Neuronal stem cell (in vitro differentiated cells): ENCODE measurements at places on chromosomes 3 and 15.

DNA sequence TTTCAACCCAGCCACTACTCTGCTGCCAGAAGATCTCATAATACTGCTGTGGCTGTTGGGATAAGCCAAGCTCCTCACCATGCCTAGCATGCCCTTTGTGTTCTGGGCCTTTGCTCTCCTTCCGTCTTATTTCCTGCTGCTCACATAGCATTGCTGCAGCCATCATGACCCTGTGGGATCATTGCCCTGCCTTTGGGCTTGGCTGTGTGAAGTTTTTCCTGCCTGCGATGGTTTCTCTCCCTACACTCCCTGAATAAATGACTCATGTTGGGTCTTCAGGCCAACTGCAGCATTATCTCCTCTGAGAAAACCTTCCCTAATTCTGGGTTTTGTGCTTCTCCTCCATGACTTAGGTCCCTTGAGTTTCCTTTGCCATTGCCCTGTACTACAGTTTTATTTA lies 20.8 kb upstream of the TRA2B start:
- DNase-seq: no peak
- no peak overlapping the region for H3K4me3 ChIP-seq
- peaks cover 4% of the 10 kb centered on the region for H3K4me1 ChIP-seq
- no peaks in the 10 kb centered on the region for H3K36me3 ChIP-seq
- H3K27me3 ChIP-seq: no peaks in the 10 kb centered on the region
- H3K27ac ChIP-seq: no peak overlapping the region

GRCh38 chr3:155989536-155989935 lies 119.1 kb downstream of the GMPS start:
- no peaks in the 10 kb centered on the region for H3K36me3 ChIP-seq
- H3K27ac ChIP-seq: no peak overlapping the region
- H3K27me3 ChIP-seq: no peaks in the 10 kb centered on the region
- no peak overlapping the region for H3K4me3 ChIP-seq
- peaks cover 5% of the 10 kb centered on the region for H3K4me1 ChIP-seq

GRCh38 chr15:80419546-80419945 lies 15.4 kb downstream of the ARNT2 start:
- H3K4me3 ChIP-seq: no peak overlapping the region
- DNase-seq: no peak
- H3K4me1 ChIP-seq: peaks cover 9% of the 10 kb centered on the region
- no peak overlapping the region for H3K27ac ChIP-seq
- H3K36me3 ChIP-seq: peaks cover 3% of the 10 kb centered on the region

DNA sequence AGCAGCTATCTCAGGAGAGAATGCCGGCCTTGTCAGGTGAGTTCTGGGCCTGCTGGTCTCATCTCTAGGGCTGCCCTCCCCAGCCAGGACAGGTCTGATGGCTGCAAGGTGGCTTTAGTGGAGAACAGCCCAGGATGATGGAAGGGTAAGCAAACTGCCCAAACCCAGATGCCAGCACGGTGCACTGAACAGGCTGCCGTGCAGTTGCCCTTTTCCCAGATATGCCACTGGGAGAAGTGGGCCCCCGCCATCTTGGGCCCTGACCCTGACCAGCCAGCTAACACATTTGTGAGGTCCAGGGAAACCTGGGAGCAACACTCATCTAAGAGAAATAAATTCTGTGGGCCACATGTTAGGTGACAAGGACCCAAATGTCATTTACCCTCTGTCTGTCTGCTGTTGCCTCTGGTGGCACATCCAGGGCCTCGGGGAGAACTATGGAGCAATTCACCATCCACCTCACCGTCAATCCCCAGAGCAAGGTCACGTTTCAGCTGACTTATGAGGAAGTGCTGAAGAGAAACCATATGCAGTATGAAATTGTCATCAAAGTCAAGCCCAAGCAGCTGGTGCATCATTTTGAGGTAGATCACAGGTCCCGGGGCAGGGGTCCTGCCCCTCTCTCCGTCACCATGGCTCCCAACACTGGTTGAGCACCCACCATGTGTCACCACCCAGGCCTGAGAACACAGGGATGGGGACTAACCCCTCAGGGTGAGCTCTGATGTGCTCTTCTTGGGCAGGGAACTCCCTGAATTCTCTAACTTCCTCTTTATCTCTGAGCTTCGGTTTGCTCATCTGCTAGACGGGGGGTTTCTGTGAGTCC lies 1.8 kb downstream of the ITIH1 start:
- DNase-seq: no peak
- H3K36me3 ChIP-seq: no peaks in the 10 kb centered on the region
- H3K4me3 ChIP-seq: no peak overlapping the region
- no peaks in the 10 kb centered on the region for H3K27me3 ChIP-seq
- no peak overlapping the region for H3K27ac ChIP-seq

DNA sequence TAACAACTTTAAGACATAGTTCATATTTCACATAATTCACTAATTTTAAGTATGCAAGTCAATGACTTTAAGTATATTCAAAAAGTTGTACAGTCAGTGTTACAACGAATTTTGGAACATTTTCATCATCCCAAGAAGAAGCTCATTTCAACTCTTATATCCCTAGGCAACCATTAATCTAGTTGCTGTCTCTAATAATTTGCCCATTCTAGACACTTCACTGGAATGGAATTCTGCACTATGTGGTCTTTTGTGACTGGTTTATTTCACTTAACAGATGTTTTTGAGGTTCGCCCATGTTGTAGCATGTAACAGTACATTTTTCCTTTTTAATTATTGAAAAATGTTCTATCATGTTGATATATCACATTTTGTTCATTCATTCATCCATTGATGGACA lies 104.2 kb upstream of the SPRED1 start:
- no peaks in the 10 kb centered on the region for H3K36me3 ChIP-seq
- no peak overlapping the region for H3K27ac ChIP-seq
- DNase-seq: no peak
- peaks cover 11% of the 10 kb centered on the region for H3K4me1 ChIP-seq
- H3K27me3 ChIP-seq: no peaks in the 10 kb centered on the region

GRCh38 chr15:90414408-90415028 lies 26.5 kb downstream of the IQGAP1 start:
- H3K4me3 ChIP-seq: no peak overlapping the region
- H3K27me3 ChIP-seq: no peaks in the 10 kb centered on the region
- H3K27ac ChIP-seq: no peak overlapping the region
- DNase-seq: no peak
- peaks cover 4% of the 10 kb centered on the region for H3K4me1 ChIP-seq

- peaks cover 1% of the 10 kb centered on the region for H3K4me1 ChIP-seq
- H3K27ac ChIP-seq: no peak overlapping the region
- H3K36me3 ChIP-seq: no peaks in the 10 kb centered on the region
- DNase-seq: no peak
Observed at GRCh38 chr3:72821161-72821781, 27.0 kb downstream of the SHQ1 start.

- H3K27me3 ChIP-seq: no peaks in the 10 kb centered on the region
- no peak overlapping the region for H3K27ac ChIP-seq
- DNase-seq: no peak
- no peaks in the 10 kb centered on the region for H3K4me1 ChIP-seq
Observed at GRCh38 chr15:89642106-89642505, 13.2 kb downstream of the KIF7 start.

GRCh38 chr15:37002041-37002672 lies 98.2 kb downstream of the MEIS2 start:
- H3K4me1 ChIP-seq: no peaks in the 10 kb centered on the region
- no peak overlapping the region for H3K27ac ChIP-seq
- H3K4me3 ChIP-seq: no peak overlapping the region
- no peak for DNase-seq
- H3K27me3 ChIP-seq: no peaks in the 10 kb centered on the region
- H3K36me3 ChIP-seq: peaks cover 10% of the 10 kb centered on the region

- H3K36me3 ChIP-seq: no peaks in the 10 kb centered on the region
- H3K27ac ChIP-seq: no peak overlapping the region
- H3K27me3 ChIP-seq: peaks cover 6% of the 10 kb centered on the region
- no peak for DNase-seq
- no peak overlapping the region for H3K4me3 ChIP-seq
- H3K4me1 ChIP-seq: no peaks in the 10 kb centered on the region
Observed at GRCh38 chr15:62112616-62113593, 46.1 kb downstream of the C2CD4A start.

- H3K27ac ChIP-seq: no peak overlapping the region
- DNase-seq: no peak
Observed at GRCh38 chr3:195458316-195458717, 15.5 kb upstream of the ACAP2 start.

DNA sequence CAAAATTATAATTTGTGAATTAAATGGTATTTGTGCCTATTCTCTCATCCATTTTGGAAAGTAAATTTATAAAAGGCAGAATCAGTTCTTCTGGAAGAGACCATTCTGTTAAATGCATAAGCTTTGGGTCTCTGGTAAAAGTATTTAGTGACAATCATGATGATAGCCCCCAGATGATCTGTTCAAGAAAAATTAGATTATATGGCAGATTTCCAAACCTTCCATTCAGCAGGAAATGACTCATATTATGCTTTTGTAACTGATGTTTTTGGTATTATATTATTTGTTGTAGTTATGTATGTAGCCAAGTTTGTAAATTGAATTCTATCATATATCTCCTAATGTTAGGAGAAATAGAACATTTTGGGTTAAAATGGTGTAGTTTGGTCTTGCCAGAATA lies 340.8 kb upstream of the DPH6 start:
- no peaks in the 10 kb centered on the region for H3K27me3 ChIP-seq
- H3K4me1 ChIP-seq: no peaks in the 10 kb centered on the region
- no peaks in the 10 kb centered on the region for H3K36me3 ChIP-seq
- no peak for DNase-seq
- H3K4me3 ChIP-seq: no peak overlapping the region

GRCh38 chr3:159928071-159928491 lies 60.6 kb upstream of the IL12A start:
- DNase-seq: no peak
- H3K4me1 ChIP-seq: no peaks in the 10 kb centered on the region
- no peaks in the 10 kb centered on the region for H3K27me3 ChIP-seq
- H3K4me3 ChIP-seq: peak overlapping the region; percentile 16

DNA sequence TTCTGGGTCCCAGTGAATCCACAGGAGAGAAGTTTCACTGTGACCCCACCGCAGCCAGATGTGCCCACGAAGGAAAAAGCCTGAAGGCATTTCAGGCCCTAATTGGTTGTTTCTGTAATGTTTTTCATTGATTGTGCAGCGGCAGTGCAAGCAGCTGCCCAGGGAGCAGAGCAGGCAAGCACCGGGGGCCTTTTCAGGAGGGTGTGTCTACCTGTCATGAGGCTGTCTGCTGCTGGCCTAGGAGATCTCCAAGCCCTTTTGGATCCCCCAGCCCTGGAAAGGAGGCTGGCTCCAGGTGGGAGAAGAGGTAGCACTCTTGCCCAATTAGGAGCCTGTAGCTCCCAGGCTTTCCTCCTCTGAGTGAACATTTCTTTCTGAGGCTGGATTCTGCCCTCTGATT lies 108.8 kb downstream of the EPHB1 start:
- H3K27me3 ChIP-seq: no peaks in the 10 kb centered on the region
- H3K27ac ChIP-seq: no peak overlapping the region
- no peaks in the 10 kb centered on the region for H3K36me3 ChIP-seq
- H3K4me3 ChIP-seq: no peak overlapping the region
- DNase-seq: no peak

DNA sequence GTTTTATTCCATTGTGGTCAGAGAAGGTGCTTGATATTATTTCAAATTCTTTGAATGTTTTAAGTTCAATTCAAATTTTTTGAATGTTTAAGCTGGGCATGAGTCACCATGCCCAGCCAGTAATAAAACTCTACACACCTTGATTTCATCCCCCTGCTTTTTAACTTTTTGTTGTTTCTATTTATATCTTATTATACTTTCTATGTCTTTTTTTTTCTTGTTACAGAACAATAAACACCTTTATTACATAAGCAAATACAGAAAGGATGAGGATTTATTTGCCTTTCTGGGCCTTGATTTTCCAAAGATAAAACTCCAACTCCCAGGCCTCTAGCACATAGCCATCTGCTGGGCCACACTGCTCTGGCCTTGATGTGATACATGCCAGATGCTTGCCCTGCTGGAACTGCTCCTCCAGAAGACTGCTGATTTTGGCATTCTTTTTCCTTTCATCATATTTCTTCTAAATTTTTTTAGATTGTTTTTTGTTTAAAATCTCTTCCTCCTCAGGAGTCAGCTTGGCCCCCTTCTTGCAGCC lies 14.0 kb downstream of the DNAH12 start:
- no peak overlapping the region for H3K27ac ChIP-seq
- H3K36me3 ChIP-seq: no peaks in the 10 kb centered on the region
- peaks cover 3% of the 10 kb centered on the region for H3K27me3 ChIP-seq
- H3K4me1 ChIP-seq: no peaks in the 10 kb centered on the region
- no peak for DNase-seq
- no peak overlapping the region for H3K4me3 ChIP-seq

DNA sequence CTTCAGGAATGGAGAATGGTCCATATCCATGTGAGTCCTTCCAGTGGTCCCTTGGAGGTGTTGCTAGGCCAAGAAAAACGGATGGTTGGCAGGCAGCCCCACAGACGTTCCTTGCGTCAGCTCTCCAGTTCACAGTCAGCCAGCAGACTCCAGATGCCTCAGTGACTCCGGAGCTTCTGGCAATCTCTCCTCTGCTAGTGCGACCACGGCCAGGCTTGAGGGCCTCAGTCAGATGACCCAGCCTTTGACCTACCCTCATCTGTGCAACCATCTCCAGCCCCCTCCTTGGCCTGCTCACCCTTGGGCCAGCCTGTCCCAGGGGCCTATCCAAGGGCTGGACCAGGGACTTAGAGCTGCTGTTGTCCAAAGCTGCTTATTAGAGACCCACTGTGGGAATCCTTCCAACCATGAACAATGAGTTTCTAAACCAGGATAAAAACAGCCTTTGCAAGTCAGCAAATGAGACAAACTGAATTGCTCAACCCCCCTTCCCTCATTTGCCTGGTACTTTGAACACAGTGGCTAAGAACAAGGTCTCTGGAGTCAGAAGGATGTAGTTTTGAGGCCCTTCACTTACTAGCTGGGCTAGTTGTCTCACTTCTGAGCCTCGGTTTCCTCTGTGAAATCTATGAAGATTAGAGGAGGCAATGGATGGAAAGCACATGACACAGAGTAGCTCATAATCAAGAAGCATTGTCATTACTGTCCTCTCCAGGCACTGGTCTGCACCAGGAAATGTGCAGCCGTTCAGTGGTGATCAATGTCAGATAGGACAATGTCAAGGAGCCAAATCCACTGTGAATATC lies 44.8 kb downstream of the ANP32A start:
- DNase-seq: no peak
- no peaks in the 10 kb centered on the region for H3K27me3 ChIP-seq
- peaks cover 41% of the 10 kb centered on the region for H3K36me3 ChIP-seq
- no peak overlapping the region for H3K4me3 ChIP-seq
- H3K4me1 ChIP-seq: peaks cover 2% of the 10 kb centered on the region

- no peak overlapping the region for H3K4me3 ChIP-seq
- DNase-seq: no peak
- H3K4me1 ChIP-seq: no peaks in the 10 kb centered on the region
- no peaks in the 10 kb centered on the region for H3K27me3 ChIP-seq
- no peaks in the 10 kb centered on the region for H3K36me3 ChIP-seq
- no peak overlapping the region for H3K27ac ChIP-seq
Observed at GRCh38 chr15:99268431-99268830, 17.1 kb downstream of the LRRC28 start.
